ENCODE measurements at places on chromosomes 6 and 20.

- no peak for DNase-seq
These were observed 233.9 kb downstream of the SAMD5 start for GRCh38 chr6:147742440-147742839.

- peak; percentile 50 for DNase-seq
These were observed 10.3 kb upstream of the DST start for GRCh38 chr6:56652994-56653393.

GRCh38 chr6:10556992-10557391 lies 35.8 kb downstream of the GCNT2 start:
- no peak for DNase-seq

- DNase-seq, result no peak
These were observed 38.8 kb upstream of the ID1 start for GRCh38 chr20:31566319-31566657.

DNA sequence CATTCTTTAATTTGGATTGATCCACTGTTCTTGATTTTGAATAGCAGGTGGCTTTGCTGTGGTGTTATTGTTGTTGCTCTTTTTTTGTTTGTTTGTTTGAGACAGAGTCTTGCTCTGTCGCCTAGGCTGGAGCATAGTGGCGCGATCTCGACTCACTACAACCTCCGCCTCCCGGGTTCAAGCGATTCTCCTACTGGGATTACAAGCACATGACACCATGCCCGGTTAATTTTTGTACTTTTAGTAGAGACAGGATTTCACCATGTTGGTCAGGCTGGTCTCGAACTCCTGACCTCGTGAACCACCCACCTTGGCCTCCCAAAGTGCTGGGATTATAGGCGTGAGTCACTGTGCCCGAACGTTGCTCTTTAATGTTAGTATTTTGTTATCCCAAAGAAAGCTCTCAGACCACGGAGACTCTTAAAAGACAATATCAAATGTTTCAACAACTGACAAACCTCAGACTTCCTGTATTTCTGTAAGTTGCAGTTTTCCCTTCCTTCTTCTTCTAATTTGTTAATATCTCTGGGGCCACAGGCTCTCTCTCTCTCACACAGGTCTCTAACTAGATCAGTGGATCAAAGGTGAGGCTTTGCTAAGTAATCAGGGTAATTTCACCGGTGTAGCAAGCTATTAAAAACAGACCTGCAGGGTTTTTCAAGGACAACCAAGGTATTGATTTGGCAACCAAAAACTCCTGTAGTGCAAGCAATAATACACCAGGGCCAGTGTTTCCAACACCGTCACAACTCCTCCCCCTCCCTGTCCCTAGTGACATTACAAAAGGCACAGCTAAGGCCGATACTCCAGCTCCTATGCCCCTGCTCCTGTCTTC lies 48.8 kb upstream of the ZNF217 start:
- DNase-seq, result peak; percentile 81

GRCh38 chr6:2982426-2983117 lies 11.2 kb upstream of the SERPINB6 start:
- peak; percentile 39 for DNase-seq

DNA sequence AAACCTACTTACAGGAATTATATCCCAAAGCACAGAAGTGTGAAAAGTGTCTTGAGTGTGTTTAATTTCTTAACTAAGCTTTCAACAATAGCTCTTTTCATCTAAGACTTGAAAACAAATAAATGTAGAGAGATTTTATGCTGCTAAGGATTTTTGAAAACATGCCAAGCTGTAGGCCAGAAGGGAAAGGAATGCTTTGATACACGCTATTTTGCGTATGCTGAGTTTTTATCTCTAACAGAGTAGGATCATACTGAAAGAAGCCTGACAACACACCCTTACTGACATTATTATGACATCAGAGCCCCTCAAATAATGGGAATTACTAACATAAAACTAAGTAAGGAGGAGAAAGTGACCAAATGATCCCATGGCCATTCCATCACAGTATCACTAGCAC lies 265.5 kb downstream of the KHDC1L start:
- no peak for DNase-seq

DNA sequence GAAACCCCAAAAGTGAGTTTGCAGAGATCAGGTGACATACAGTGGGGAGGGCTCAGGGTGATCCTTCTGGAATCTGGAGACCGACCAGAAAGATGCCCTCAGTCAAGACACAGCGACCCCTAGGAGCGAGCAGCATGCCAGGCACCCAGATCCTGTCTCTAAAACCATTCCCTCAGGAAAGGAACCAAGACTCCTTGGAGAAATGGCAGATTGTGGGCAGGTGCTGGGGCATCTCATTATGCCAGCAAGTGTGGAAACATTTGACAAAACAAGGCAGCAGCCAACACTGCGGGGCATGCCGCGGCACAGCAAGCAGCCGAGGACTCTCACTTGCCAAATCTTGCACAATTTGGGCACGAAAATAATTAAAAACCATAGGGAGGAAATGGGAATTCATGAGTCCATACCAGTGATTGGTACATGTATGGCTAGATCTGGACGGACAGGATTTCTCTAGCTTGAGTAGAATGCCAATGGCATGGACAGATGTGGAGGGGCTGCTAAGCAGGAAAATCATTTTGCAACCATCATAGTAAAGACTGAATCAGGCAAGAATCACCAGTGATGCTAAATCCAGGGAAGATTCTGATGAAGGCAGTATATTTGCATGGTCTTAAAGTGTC lies 76.9 kb downstream of the GINS1 start:
- DNase-seq, result no peak

DNA sequence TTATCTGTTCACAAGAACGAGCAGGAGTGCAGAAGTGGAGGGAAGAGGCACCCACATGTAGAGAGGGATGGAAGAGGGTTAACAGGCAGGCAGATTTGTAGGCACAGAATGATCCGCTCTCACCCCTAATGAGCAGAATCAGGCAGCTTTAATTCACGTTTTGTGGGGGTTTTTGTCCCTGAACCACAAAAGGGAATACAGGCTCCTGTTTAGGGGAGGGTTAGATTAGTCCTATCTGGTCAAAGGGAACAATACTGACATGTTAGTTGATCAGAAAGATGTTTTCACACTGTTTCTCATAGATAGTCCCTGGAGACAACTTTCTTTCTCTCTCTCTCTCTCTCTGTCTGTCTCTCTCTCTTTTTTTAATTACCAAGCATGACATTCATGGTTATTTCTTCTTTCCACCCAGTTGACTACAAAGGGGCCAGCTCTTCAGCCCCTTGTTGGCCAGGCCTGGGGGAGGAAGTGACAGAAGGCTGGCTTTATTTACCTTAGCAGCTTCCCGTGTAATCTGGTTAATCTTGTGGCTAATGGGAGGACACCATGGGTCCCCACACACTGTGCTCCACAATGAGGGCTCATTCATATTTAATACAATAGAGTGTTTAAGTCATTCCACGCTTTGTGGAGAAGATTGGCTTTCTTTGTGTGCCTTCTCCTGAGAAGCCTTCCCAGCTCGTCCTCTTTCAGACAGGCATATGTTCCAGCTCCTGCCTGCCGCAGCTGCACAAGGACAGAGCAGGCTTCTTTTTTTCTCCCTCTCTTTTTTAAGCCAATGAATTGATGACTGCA lies 958.8 kb downstream of the TFAP2A start:
- no peak for DNase-seq

- no peak for DNase-seq
These were observed 36.8 kb downstream of the PSMB9 start for GRCh38 chr6:32890831-32891230.

DNA sequence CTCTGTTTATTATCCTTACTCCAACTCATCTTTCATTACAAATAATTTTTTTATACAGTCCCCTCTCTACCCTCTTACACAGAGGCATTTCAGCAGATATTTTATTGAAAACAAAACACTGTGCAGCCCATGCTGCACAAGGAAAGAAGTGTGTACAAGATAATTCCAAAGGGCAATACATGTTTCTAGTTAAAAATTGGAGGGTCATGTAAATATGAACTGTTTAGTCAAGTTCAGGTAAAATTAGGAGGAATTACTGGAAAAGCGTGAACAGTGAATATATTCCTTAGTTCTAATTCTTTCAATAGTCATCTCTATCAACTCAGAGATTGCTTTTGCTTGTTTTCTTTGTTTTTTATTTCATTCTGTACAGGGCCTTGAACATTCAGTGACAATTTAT lies 27.9 kb upstream of the TSPYL1 start:
- DNase-seq, result no peak

DNA sequence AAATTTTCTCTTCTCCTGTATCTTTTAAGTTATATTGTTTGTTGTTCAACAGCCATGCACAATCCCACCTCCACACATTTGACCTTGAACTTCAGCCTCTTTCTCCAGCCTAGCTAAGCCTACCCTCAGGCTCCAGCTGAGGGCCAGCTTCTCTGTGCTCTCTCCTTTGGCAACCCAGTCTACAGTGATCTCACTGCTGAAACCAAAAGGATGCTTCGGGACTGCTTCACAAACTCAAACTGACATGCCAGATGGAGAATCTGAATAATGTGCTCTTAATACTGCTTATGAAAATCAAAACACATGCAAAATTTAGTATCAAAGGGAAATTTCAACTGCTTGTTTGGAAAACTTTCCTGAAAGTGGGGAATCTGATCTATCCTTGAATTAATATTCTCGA lies 16.1 kb upstream of the RIN2 start:
- no peak for DNase-seq

DNA sequence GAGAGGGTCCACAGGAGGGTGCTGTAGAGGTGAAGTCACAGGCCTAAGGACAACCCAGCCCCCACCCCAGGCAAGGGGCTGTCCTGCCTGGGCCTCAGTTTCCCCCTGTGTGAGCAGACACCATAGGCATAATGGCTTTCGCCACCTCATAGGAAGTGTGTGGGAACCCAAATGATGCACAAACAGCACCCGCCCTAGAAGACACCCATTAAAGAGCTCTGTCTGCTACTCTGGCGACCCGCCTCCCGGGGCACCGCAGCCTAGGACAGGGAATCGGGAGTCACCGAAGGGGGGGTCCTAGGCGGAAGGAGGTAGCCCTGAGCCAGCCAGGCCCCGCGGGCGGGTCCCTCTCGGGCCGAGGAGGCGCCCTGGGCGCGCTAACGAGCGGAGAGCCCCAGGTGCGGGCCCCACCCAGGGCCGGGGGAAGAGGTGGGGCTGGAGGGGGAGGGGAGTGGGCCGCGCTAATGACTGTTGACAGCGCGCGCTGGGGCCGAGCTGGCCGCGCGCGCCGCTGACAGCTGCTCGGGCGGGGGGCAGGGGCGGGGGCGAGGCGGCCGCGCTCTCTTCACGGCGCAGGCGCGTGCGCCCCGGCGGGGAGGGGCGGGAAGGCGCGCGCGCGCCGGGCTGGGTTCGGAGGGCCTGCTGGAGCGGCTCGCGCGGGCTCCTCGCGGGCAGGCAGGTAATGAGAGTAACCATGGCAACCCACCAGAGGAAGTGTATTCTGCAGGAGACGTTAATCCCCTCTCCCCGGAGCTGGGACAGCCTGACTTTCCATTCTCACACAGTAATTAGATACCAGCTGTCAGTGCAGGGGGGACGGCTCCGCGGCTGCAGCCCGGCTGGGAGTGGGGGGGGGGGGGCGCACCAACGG lies 48.9 kb downstream of the NOL4L start:
- peak; percentile 16 for DNase-seq

DNA sequence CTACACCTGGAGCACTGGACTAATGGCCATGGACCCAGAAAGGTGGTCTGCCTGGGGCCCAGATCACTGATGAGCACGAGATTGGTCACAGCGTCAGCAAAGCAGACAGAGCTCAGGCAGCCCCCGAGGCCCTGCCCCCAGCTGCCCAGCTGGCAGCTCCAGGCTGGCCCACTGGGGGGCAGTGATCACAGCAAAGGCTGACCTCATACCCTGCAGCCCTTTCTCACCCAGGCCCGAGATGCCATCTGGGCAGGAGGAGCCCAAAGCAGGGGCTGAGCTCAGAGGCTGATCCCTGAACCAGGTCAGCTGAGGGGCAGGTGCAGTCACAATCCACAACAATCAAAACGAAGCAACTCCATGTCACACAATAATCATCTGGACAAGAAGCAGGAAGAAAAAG lies 4.1 kb downstream of the MAP1LC3A start:
- DNase-seq, result no peak

GRCh38 chr6:13488015-13488895 lies 855 bp upstream of the GFOD1 start:
- no peak for DNase-seq

DNA sequence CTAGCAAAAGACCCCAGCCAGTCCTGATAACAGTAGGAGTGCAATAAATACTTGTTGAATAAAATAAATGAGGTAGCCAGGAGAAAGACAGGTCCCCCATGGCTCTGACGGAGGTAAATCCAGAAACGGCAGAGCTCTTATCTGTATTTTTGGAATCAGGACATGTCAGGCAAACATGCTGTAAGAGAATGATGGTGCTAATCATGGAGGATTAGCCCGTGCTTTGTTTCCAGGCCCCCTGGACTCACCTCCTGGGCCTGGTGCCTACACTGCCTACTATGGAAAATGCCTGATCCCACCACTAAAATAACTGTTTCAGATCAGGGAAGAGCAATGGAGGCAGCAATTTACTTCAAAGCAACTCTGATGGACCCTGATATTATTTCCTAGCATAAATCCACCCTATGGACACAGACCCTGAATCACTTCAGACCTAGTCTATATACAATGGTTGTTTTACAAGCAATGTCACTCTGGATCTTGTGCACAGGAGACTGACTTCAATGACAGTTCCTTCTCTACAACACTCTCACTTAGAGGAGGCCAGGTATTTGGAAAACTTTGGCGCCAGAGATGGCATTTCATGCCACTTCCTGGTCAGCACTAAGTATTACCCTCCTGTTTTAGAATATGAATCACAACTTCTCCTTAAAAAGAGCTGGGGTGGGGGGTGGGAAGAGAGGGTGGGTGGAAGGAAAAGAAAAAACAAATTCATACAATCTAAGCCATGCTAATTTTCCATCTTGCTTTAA lies 6.4 kb downstream of the MRPL14 start:
- DNase-seq, result no peak

- DNase-seq, result no peak
These were observed 143.8 kb downstream of the DOK5 start for GRCh38 chr20:54619181-54619580.

DNA sequence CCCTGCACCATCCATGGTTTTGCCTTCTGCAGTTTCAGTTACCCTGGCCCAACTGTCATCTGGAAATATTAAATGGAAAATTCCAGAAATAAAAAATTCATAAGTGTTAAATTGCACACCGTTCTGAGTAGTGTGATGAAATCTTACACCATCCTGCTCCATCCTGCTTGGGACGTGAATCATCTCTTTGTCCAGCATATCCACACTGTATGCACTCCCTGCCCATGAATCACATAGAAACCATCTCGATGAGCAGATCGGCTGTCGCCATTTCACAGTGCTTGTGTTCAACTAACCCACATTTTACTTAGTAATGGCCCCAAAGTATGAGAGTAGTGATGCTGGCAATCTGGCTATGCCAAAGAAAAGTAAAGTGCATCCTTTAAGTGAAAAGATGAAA lies 105.9 kb upstream of the ID4 start:
- DNase-seq, result no peak

- no peak for DNase-seq
These were observed 104.9 kb upstream of the NXT1 start for GRCh38 chr20:23245553-23246181.

DNA sequence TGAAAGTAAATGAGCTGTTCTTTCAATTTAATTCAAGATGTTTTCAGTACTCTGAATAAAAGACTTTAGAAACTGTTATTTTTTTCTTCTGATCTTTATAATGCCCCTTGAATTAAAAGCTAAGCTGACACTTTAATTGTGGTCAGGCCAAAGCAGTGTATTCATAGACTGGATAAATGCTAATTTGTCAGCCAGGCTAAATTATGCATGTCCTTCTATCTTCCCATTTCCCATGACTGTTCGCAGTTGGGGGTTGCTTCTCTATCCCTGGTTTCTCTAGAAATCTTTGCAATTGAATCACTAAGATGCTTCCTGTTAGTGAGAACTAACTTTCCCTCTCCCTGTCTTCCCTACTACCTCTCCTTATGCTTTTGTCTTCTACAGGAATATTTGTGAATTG lies 396.2 kb downstream of the RFPL4B start:
- no peak for DNase-seq
